LoVo (cell line): ENCODE measurements at places on chromosomes 7 and 10.

- no peak for DNase-seq
Measured at GRCh38 chr10:52020702-52021101, 293.4 kb upstream of the DKK1 start.

GRCh38 chr7:158068853-158069252 is 518.8 kb downstream of the PTPRN2 start:
- DNase-seq, result no peak

DNA sequence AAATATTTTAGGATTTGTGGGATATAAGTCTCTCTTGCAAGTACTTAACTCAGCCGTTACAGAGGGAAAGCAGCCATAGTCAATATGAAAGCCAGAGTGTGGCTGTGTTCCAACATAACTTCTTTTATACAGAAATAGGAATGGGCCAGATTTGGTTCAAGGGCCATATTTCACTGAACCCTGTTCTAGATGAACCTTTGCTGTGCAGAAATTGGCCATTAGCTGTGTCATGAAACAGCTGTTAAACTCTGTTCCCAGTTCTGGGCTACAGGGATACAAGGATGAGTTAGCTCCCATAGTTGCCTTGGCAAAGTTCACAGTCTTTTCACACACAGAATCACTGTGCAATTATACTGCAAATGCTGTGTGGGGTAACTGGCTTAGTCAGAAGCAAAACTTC is 213.9 kb upstream of the LRRN3 start:
- no peak for DNase-seq

GRCh38 chr10:70601746-70602145 is 795 bp downstream of the PRF1 start:
- no peak for DNase-seq

DNA sequence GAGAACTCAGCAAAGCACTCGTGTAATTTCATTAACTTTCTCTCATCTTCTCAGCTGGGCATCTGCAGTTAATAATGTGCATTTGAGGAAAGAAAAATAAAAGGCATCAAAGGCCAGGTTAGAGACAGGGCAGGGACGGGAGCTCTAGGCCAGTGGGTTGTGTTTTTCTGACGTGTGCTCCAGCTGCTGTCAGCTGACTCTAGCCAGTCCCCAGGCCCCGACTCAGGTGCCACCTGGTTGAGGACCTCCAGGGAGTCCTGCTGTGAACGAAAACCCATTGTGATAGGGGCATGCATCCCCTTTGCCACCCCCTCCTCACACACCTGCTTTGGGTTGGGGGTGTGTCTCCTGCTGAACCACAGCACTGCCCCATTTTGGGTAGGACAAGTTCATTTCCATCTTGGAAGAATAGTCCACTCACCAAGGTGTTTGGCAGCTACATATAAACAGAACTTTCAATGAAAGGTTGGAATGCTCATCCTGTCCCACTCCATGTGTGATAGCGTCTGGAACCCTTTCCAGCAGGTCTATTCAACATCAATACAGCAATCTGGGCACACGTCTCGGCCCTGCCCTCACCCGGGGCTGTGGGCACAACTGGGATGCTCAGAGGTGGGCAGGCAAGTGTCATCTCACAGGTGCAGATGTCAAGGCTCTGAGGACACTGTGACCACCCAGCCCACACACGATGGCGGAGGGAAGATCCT is 146.1 kb upstream of the FAM20C start:
- DNase-seq, result no peak

DNA sequence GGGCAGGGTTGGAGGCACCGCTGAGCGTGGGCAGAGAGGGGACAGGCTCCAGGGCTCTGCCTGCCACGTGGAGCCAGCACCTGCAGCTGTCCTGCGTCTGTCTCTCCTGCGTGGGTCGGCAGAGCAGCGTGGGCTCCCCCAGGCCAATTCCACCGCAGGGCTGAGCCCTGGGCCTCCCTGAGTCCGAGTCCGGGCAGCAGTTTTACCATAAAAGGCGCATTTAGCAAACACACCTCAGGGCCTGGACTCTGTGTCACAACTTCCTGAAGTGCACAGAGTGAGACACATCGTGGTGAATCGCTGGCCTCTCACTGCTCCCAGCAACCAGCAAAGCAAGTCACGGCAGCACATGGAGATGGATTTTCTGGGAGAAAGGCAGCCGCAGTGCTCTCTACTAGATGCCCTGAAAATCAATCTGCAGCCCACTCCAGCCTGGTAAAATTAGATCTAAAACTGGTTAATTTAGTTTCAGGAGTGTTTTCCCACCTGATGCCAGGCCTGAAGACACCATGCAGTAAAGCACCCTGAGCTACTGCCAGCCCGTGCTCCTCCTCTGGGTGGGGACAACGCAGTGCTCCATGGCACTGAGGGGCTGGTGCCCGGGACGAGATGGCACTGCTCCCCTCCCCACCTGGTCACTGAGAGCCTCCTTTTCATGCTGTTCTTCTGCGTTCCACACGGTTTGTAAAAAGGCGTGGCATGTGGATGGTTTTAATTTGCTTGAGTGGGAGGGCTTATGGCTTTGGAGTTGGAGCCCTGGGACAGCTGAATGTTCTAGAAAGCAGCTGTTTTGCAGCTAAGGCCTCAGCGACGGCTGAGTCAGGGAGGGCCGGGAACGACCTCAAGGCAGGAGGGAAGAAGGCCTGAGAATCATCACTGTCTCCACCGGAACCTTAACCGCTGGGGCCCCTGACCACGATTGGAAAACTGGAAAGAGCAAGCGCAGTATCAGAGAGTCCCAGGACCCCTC is 336.9 kb downstream of the ADARB2 start:
- no peak for DNase-seq

DNA sequence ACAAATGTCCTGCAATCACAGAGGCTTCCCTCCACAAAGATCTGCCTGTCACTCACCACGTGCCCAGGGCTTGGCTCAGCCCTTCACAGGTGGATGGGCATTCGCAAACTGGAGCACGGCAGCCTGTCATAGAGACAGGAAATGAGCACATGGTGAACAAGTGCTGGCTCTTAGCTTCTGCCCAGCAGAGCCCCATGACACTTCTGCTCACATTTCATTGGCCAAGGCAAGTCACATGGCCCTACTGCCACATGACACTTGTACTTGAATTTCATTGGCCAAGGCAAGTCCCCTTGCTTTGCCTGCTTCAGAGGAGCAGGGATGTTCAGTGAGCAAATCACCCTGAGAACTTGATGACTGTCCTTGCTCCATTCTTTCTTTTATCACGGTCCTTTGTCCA is 110.8 kb upstream of the PPP2R2D start:
- no peak for DNase-seq

GRCh38 chr7:70063927-70064326 is 465.7 kb downstream of the AUTS2 start:
- no peak for DNase-seq

DNA sequence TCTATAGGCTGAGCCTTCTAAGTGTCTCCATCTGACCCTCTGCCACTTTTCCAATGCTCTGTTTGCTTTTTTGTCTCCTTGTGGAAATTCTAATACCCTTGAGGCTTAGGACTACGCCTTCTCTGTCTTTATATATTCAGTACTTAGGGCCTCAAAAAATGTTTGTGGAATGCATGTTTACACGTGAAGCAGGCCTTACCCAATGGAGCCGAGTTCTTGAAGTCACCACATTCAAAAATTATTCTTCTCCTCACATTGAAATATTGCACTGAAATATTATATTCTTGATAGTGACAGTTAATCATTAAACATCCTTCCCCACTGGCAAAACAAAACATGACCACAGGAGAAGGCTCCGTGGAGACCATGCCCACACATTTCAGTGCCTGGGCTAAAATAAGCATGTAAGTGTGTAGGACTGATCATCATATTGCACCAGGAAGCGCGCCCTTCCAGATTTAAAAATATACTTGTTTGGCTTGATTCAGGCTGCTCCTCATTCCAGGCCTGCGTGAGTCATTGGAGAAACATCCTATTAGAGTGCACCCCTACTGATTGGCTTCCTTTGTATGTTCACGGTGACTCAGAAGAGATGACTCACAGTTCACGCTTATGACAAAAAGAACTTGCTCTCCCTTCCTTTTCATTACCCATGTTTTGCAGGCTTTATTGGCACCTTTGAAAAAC is 307.4 kb upstream of the AOAH start:
- peak; percentile 98 for DNase-seq

DNA sequence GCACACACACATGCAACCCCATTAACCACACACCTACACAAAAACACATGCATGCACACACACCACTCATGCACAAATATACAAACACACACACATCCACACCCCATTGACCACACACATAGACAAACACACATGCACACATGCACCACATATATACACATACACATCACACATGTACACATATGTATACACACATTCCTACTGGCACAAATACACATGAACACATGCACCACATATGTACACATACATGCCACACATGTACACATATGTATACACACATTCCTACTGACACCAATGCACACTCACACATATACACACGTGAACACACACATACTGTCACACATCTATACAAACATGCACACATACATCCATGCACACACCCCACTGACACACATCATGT is 212.5 kb upstream of the PPP2R2D start:
- no peak for DNase-seq

- no peak for DNase-seq
Measured at GRCh38 chr7:28174901-28175661, 5.5 kb downstream of the JAZF1 start.

- no peak for DNase-seq
Measured at GRCh38 chr7:25694699-25695098, 457.3 kb upstream of the NFE2L3 start.

DNA sequence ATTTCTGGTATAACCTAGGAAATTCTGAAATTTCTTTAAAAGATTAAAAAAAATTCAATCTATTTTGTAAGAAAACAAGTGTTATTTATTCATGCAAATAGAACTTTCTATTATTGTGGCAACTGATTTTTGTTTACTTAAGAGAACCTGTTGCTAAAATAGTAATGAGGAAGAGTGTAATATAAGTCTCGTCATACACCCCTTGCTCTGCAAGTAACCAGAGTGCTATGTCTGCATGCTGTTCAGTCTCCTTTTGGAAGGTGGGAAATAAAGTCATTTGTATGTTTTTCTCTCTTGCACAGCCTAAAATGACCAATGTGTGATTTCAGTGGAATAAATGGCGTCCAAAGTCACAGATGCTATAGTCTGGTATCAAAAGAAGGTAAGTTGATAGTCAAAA is 41.3 kb downstream of the PHTF2 start:
- no peak for DNase-seq

DNA sequence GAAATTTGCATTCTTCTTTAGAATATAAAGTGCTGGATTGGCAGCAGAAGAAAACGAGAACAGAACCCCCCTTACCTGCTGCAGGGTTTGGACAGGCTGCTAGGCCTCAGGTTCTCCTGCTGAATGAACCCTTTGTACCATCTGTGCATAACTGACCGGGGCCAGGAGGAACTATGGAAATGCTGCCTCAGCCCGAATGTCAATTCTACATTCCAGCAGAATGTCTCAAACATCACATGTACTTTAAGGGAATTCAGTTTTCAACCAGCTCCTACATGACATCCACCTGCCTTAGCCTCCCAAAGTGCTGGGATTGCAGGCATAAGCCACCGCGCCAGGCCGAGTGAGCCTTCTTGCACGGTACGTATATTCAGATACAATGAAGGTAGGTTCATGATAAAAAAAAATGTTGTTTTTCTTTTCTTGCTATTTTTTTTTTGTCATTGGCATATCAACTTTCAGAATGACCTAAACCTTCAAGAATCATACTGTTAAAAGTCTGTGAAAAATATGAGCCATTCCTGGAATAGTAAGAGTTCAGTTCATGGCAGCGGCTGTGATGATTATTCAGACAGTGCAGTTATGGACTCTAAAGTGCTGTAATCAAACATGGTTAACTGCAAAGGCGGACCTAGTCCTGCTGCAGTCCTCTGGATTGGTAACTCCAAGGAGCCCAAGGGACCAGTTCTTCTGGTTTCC is 84.4 kb upstream of the TNS3 start:
- DNase-seq, result no peak

GRCh38 chr7:135375908-135376699 is 133.8 kb downstream of the CNOT4 start:
- no peak for DNase-seq

GRCh38 chr10:71821909-71822763 is 28.9 kb downstream of the PSAP start:
- no peak for DNase-seq

DNA sequence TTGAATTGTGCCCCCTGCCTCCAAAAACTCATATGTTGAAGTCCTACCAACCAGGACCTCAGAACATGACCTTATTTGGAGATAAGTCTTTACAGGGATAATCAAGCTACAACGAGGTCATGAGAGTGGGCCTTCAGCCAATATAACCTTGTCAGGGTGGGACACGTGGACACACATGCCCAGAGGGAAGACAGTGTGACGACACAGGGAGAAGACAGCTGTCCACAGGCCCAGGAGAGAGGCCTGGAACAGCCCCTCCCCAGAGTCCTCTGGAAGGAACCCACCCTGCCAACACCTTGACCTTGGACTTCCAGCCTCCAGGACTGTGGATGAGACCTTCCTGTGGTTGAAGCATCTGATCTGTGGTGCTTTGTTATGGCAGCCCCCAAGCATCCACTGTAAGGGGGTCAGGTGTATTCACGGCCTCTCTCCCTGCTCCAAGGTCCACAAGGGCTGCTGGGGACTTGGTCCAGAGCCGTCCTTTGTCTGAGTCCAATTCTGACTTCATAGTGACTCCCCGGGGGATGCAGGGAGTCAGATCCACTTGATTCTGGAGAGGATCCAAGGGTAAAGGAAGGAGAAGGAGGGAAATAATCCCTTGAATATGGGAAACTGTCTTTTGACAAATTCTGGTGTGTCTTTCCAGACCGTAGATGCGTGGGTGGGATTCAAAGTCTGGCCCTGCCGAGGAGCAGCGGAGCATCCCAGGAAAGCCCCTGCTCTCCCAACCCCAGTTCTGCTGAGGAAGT is 7.0 kb downstream of the CALML3 start:
- DNase-seq, result no peak

GRCh38 chr7:159104188-159104920 is 40.3 kb downstream of the VIPR2 start:
- no peak for DNase-seq

DNA sequence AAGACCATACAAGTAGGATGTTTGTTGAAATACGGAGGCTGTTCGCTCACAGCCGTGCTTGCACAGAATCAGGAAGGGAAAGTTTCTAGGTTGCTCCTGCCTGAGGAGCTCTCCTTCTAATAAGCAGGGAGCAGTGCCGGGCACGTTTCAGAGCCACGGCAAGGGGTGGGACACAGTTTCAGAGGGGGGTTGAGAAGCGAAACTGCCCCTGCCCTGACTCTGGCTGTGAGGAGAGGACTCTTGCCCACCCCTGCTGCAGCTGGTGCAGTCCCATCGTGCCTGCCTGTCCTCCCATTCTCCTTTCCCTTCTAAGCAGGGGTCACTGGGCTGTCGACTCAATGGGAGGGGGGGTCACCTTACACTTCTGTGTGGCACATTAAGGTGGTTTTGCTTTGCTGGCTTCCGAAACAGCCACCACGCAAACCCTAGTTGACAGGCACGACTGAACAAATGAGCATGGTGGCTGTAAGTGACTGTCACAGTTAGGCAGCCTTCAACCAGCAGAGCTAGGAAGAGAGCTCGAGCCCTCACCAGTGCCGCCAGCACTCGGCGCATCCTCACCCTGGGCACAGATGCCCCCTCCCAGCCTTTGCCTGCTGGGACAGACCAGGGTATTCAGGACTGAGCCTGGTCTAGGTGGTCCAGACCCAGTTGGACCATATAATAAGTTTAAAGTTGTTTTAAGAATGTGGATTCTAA is 37.5 kb downstream of the ZNF467 start:
- DNase-seq, result no peak

- no peak for DNase-seq
Measured at GRCh38 chr7:105677817-105678573, 96.7 kb upstream of the EFCAB10 start.

GRCh38 chr7:958221-959200 is 4.0 kb upstream of the ADAP1 start:
- DNase-seq, result no peak
